Epithelial cell of umbilical artery (primary cell): ENCODE measurements at places on chromosomes 16 and 17. TPM values are rescaled to one million over a fixed set of nuclear protein-coding genes. Genes with fewer than 3 reads are reported as not detected.

Gene MMP28
- 4.6 and 10.4 TPM in 2 replicates for total RNA-seq

Gene PHOSPHO1
- not detected in 2 replicates for total RNA-seq

Gene C17orf107
- 0.61 and 1.3 TPM in 2 replicates for total RNA-seq

Gene HBZ
- total RNA-seq: not detected in 2 replicates

Gene MYH11
- under 0.01 and 0.15 TPM in 2 replicates for total RNA-seq

Gene SCN4A
- under 0.01 TPM in 1 of 2 replicates, not detected in the other for total RNA-seq
